NCI-H2107 (cell line): ENCODE measurements at places on chromosomes 5 and 9.

DNA sequence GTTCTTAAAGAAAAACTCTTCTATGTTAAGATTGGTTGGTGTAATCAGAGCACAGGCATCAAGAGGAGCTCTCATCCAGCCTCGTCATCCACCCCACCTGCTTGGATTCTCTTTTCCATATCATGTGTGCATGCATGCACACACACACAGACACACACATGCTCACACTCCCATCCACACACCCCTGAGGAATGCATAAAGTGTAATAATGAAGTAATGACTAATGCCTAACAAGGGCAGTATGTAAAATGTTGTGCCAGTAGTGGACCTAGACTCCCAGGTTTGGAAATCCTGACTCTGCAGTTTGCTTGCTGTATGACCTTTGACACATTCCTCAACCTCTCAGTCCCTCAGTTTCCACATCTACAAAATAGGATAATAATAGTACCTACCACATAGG, 280.0 kb upstream of the ANKRD55 start:
- DNase-seq = no peak

GRCh38 chr5:113181853-113182490, 205.4 kb downstream of the DCP2 start:
- no peak for DNase-seq

DNA sequence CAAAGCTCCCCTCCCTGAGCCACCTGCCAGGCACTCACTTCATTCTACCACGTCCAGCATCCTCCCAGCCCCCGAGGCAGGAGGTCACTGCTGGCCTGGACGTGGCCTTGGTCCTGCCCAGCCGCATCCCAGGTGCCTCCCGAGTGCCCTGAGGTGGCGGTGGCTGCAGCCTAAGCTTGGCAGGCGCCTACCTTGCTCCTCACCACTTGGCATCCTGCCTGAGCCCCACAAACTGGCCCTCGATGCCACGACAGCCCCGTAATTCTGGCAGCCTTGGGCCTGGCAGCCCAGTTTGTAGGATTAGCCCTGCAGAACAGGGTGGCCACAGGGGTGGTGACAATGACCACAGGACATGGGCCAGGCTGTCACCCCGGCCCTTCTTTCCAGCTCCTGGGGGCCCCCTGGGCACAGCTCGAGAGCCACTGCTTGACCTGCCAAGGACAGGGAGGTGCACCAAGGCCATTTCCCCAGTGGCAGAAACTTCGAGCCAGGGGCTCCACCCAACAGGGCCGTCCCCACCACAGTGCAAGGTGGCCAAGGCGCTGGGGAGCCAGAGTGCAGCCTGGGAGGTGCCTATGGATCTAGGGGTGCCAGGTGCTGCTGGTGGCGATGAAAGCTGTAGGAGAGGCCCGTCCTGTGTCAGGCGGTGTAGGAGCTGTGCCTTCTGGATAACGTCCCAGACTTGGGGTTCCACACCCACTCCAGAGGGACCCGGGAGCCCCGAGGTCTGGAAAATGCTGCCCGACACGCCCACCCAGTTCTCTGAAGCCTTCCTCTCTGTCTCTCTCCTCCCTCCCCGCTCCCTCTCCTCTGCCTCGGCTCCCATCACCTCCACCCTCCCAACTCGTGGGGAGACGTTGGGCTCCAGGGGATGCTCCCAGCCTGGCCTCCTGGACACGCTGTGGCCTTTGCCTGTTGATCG, 18.4 kb downstream of the NKD2 start:
- no peak for DNase-seq

DNA sequence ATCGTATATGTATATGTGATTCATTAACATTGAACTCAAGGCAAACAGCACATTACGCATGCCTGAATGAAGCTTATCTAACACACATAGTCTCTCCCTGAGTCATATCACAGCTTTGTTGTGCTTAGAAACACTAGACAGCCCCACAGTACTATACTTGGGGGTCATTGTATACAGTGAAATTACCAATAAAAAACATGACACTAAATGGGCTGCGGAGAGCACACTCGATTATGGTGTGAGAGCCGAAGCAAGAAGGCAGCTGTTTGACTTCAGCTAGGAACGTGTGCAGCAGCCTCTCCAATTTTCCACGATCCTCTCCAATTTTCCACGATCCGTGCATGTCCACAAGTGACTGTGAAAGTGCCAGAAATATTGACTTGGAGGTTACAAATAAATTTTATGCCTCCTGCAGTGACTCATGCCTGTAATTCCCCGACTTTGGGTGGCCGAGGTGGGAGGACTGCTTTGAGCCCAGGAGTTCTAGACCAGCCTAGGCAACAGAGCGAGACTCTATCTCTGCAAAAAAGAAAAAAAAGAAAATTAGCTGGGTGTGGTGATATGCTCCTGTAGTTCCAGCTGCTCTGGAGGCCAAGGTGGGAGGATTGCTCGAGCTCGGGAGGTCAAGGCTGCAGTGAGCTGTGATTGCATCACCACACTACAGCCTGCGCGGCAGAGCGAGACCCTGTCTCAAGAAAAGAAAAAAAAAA, 102.4 kb downstream of the DAPK1 start:
- DNase-seq = no peak

GRCh38 chr9:75775166-75775565, 115.3 kb upstream of the PCSK5 start:
- DNase-seq = no peak
